ENCODE measurements at places on chromosomes 1 and 21. TPM values are rescaled to one million over a fixed set of nuclear protein-coding genes. Genes with fewer than 3 reads are reported as not detected.

The PRRX1 gene
- 3.5 TPM for polyA plus RNA-seq

The NUAK2 gene
- polyA plus RNA-seq: 7.6 TPM

The PGLYRP4 gene
- not detected for polyA plus RNA-seq

The MSH4 gene
- polyA plus RNA-seq: 0.36 TPM

The CNR2 gene
- 0.08 TPM for polyA plus RNA-seq

The DNAJB4 gene
- polyA plus RNA-seq: 34.1 TPM

The DENND2C gene
- polyA plus RNA-seq: 3.2 TPM

The PEAR1 gene
- polyA plus RNA-seq: 22.2 TPM

The TAL1 gene
- 4.6 TPM for polyA plus RNA-seq

DNA sequence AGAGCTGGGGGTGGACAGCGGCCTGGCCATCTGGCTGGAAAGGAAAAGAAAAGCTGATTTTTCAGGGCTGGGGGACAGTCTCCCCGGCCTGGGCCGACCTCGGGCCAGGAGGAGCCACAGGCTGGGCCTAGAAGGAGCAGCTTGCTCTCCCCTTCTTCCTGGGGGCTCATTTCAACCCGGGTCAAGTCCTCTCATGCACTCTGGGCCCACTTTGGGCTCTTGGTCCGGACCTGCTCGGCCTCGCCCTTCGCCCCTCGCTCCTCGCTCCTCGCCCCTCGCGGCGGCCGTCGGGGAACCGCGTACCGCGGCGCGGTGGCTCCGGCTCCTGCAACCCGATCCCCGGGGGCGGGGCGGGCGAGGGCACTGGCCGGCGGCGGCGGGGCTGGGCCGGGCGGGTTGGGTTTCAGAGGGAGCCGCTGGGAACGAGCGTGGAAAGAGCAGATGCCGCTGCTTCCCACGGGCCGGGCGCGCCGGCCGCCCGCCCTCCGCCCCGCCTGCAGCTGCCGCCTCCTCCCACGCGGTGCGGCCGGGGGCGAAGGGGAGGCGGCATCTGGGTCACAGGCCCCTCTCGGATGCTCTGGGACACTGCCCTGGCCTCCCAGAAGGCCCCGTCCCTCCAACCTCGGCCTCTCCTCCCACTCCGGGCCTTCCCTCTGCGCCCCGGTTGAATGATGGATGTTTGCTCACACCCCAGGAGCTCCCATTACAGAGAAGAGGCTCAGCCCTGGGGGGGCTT, 6.6 kb downstream of the HEYL start:
- DNase-seq: no peak

- DNase-seq: no peak
Observed at GRCh38 chr1:17071794-17072193, 18.0 kb upstream of the SDHB start.

DNA sequence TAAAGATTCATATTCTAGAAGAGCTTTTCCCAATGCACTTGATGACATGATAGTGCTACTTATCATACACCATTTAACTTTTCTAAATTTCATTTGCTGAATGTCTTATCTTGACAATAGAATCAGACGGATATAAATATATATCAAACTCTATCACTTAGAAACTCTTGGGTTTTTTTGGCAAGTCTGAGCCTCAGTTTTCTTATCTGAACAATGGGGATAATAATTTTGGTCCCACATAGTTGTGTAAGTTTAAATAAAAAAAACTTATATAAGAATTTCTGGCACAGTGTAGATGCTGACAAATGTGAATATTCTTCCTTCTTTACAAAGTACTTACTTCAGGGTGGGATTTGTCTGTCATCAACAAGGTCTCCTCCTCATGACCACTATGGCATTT, 21.5 kb upstream of the LEPR start:
- no peak for DNase-seq

- no peak for DNase-seq
Observed at GRCh38 chr1:28813931-28814465, 2.0 kb downstream of the OPRD1 start.

DNA sequence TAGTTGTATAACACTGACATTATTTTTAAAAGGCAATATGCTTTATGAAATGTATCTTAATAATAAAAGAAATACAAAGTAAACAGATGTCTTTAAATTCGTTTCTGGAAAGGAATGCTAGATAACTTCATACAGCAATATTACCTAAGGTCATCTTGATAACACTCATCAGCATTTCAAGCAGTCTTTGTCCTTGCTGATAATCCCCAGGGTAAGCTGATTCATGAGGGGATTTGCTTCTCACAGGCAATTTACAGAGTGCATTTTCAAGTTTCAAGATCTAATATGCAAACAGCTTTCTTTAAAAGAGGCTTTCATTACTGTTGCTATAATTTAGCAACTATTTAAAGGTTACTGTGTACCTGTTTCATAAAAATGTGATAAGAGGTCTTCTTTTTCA, 75.2 kb upstream of the NEK2 start:
- DNase-seq: no peak

- no peak for DNase-seq
Observed at GRCh38 chr1:229319487-229319886, 23.4 kb downstream of the CCSAP start.

DNA sequence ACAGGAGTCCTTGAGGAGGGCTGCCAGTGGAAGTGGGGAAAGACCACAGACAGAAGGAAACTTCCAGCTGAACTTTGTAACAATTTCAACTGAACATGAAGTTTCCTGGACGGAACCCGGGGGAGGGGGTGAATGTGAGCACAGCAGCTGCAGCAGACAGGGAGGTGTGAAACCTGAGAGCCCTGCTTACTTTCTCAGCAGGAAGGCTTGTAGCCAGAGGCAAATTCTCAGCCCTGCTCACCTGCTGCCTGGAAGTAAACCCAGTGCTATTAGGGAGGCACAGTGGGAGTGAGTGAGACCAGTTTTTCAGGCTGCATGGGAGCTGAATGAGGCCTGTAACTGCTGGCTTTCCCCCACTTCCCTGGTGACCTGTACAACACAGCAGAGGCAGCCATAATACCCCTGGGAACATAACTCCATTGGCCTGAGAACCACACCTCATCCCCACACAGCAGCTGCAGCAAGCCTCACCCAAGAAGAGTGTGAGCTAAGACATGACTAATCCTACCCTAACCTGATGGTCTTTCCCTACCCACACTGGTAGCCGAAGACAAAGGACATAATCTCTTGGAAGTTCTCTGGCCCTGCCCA, 9.6 kb upstream of the SPRR2F start:
- DNase-seq: peak; percentile 35

DNA sequence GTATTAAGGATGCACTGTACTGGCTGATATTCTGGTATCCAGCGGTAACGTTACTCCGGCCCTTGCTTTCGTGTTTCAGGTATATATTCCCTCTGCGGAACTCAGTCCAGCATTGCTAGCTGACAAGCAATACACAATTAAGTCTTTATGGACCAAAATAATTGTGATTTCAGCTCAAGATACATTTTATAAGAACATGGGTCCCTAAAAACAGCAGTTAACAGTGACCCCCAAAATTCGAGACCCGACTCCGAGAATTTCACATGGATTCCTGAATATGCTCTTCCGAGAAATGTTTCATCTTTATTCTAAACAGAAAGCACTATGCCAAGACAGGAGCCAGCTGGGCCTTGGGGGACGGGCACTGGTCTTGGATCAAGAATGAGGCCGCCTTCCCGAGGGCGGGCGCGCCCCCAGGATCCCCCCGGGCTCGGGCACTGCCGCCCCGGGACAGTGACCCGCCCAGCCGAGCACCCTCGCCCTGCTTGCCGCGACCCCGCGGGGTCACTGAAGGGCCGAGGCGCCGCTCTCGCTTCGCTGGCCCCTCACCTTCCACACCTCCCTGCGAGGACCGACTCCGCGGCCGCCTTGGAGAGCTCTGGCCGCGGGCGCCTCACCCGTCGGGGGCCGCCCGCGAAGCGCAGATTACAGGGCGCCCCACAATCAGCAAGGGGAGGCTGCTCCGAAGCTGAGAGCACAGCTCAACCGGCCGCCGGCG, 610 bp downstream of the SCYL3 start:
- peak; percentile 34 for DNase-seq

DNA sequence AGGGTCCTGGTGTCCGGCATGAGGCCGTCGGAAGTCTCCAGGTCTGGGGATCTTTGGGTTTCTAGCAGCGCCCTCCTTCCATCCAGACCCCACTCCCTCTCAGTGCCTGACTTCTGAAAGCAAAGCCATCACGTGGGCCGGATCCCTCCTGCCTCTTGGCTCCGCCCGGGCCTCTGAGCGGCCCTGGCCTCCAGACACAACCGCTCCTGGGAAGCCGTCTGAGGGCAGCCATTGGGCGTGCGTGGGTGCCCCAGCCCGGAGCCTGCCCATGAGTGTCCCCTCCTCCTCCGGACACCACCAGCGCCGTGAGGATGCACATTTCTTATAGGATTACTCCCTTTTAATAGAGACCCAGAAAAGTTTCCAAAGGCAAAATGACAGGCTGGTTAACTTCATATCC, 137.0 kb upstream of the ARHGEF16 start:
- DNase-seq: no peak

Data from right renal pelvis (tissue), 4 donors.